ENCODE measurements at places on chromosomes 6 and 20.

DNA sequence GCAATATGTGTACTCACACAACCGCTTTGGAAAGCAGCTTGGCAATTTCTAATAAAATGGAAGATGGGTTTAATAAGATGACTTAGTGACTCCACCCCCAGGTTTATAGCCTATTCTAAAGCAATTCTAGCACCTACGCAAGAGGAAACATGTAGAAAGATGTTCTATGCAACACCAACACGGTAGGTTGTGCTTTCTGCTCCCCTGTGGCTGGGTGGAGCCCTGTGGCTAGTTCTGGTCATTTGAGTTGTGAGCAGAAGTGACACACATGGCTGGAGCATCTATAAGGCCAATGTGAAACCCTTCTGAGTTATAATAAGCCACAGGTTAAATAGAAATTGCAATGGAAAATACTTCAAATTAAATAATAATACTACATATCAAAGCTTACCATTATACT, 310.7 kb downstream of the CD83 start:
- DNase-seq, result no peak

DNA sequence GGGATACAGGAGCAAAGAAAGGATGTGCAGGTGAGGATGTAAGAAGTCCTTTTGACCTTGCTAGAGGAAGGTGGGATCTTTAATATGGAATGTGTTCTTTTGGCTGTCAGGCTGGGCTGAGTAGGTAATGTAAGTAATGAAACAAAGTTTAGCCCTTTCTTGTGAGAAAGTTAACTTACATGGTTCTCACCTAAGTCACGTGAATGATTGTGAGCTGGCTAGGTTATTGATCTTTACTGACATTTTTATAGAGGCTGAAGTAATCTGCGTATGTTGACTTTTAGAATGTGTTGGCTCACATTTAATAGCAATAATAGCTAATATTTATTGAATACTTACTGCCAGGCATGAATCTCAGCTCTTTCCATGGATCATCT, 2.6 kb downstream of the TOP1 start:
- no peak for DNase-seq

DNA sequence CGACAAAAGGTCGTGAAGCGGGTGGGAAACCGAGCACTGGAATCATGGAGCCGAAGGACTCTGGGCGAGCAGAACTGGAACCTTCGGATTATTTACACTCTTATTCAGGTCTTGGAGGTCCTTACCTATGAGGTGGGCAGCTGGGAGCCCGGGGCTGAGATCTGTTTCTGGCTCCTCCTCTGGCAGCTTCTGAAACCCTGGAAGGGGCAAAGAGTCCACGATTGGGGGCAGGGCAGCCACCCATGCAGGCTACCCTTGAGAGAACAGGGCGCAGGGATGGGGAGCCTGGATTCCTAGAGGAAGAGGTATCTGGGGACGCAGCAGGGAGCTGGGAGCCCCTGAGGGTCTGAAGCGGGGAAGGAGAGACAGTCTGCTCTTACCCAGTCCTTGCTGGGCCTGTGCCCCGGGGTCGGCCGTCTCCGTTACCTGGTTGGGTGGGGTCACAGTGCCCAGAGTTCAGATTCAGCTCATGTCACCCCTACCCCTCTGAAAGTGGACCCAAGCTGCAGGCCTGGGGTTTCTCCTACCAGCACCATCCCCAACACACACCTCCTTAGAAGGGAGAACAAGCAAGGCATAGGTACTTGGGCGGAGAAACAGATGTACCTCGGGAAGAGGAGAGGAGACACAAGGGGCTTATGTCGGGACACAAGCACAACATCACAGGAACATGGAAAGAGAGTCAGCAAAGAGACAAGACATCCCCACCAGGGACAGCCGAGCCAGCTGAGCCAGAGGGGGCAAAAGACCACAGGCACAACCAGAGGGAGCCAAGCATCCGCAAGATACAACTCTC, 592 bp downstream of the LTB start:
- peak; percentile 82 for DNase-seq

- no peak for DNase-seq
These were observed 744.2 kb downstream of the MAFB start for GRCh38 chr20:39944861-39945260.

DNA sequence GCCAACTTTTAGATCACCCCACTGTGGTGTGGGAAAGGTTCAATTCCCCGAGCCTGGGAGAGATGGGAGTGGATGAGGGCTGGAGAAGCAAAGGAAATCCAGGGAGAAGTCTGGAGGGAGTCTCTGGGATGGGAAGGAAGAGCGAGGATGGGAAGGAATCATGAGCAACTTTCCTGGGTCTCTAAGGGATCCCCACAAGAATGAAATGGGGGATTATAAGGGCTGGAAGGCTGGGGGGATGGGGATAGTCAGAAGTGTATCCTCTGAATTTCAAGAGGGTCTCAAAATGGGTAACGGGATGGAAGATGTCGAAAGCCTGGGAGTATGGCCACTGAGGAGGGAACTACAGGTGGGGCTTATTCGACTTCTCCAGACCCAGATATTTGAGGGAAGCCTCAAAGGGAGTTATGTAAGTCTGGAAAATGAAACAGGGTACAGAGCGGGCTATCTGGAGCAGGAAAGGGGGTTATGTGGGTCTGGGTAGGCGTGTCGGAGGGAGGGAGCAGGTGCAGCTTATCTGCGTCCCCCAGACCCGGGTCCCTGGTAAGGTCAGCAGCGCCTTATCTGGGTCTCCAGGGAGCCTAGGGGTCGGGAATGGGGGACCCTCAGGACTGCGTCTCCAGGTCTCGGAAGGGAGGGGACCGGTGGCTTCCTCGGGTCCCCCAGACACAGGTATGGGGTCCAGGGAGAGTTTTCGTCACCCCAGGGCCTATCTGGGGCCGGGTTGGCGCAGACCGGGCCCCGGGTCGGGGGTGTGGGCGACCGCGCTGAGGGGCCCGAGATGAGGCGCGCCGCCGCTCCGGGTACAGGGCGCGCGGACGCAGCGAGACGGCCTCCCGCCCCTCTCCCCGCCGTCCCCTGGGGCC, 550 bp downstream of the PLAGL2 start:
- DNase-seq, result no peak

GRCh38 chr6:155635416-155635815, 179.8 kb upstream of the NOX3 start:
- no peak for DNase-seq

GRCh38 chr6:100482698-100483097, 18.0 kb upstream of the SIM1 start:
- no peak for DNase-seq

DNA sequence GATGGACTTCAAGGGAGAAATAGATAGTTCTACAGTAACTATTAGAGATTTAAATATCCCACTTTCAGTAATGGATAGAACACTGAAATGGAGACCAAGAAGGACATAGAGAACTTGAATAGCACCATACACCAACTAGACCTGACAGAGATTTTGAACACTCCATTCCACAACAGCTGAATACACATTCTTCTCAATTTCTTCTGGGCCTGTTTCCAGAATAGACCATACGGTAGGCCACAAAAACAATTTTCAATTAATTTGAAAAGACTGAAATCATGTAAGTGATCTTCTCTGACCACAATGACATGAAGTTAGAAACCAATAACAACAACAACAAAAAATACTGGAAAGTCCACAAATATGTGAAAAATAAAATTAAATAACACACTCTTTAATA, 979.1 kb upstream of the FLRT3 start:
- DNase-seq, result no peak

DNA sequence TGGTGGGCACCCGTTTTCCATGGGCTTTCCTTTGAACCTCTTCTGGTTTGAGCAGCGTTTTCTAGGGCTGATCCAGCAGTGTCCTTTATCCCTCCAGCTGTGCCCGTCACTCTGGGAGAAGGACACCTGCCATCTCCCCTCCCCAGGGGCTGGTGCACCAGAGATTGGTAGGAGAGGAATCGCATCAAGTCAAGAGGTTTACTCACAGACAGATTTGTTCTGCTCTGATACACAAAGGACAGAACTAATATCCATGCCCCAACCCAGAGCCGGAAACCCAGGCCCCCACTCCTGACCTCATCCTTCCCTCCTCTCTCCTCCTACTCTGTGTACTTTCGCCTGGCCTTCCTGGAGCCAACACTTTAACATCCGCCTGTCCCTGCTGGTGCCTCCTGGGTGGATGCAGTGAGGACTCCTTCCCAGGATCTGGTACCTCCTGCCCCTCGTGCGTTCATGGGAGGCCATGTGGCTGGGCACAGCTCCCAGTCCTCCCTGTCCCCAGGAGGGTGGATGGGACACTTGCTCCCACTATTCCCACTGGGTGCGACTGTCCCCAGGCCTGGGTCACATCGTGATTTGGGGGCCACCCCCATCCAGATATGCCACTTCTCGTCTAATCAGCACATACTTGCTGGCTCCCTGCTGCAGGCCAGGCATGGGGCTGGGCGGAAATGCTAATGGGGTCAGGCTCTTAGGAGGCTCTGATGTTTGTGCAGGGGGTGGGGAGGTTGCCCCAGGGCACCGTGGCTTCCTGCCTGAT, 286.3 kb downstream of the CDH4 start:
- DNase-seq, result no peak

- no peak for DNase-seq
These were observed 289.6 kb downstream of the RFPL4B start for GRCh38 chr6:112636650-112637262.

DNA sequence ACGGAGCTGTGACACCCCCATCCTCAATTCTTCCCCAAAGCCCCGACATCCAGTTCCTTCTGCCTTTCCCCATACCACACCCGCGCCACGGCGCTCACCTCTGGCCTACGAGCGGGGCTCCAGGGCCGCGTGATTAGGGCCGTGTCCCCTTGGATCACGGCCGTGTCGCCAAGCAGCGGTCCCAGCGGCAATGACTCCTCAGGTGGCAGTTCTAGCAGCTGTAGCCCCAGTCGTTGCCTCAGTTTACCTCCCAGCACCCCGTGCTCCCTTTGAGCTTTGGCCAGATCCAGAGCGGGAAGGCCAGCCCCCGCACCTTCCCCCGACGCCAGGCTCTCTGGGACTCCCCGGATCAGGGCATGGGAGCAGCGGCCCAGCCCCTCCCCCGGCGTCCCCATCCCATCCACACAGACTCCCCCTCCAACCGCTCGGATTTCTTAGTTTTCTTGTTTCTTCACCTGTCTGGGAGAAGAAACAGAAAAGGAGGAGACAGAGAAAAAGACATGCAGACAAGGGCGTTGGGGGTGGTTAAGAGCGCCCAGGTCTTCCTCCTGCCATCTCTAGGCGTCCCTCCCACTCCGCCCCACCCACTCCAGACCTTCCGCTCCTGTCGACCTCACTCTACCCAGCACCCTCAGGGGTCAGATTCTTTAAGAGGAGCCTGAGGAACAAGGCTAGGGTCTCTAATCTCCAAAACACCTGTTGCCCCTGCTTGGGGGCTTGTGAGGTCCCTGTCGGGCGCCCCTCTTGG, at the start of gene DDAH2:
Gene DDAH2 (minus strand): TSS at position 533 of the 748 bp plus-strand sequence. CDS start 138 bp downstream, at position 395.
- DNase-seq, result no peak

DNA sequence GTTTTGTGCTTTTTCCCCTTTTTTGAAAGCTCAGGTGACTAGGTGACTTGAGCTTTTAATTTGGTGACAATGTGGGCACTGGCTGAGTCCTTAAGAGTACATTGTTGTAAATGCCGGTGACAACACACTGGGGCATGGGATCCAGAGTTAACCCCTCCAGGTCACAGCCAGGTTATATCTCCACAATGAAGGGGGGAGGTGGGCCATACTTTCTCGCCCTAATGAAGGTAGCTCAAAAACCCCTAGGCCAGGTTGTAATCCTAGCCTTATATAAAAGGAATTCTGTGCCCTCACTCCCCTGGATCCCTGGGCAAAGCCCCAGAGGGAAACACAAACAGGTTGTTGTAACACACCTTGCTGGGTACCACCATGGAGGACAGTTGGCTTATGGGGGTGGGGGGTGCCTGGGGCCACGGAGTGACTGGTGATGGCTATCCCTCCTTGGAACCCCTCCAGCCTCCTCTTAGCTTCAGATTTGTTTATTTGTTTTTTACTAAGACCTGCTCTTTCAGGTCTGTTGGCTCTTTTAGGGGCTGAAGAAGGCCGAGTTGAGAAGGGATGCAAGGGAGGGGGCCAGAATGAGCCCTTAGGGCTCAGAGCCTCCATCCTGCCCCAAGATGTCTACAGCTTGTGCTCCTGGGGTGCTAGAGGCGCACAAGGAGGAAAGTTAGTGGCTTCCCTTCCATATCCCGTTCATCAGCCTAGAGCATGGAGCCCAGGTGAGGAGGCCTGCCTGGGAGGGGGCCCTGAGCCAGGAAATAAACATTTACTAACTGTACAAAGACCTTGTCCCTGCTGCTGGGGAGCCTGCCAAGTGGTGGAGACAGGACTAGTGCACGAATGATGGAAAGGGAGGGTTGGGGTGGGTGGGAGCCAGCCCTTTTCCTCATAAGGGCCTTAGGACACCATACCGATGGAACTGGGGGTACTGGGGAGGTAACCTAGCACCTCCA, 2.2 kb upstream of the VEGFA start:
- no peak for DNase-seq
